Vagina (tissue), 2 donors: ENCODE measurements at places on chromosomes 6 and 20. TPM values are rescaled to one million over a fixed set of nuclear protein-coding genes. Genes with fewer than 3 reads are reported as not detected.
A peak's percentile ranks its signal among the peaks of the same experiment; 100 is the strongest.

- no peak overlapping the region for H3K27ac ChIP-seq
- no peak overlapping the region for H3K4me3 ChIP-seq
- no peaks in the 10 kb centered on the region for H3K27me3 ChIP-seq
- no peak for DNase-seq
- H3K36me3 ChIP-seq: no peaks in the 10 kb centered on the region
Observed at GRCh38 chr6:53281518-53282215, 67.1 kb downstream of the ELOVL5 start.

- H3K4me3 ChIP-seq: no peak overlapping the region
- no peaks in the 10 kb centered on the region for H3K36me3 ChIP-seq
- H3K4me1 ChIP-seq: peaks cover 22% of the 10 kb centered on the region
- H3K27me3 ChIP-seq: peaks cover 20% of the 10 kb centered on the region
- no peak for DNase-seq
- H3K27ac ChIP-seq: no peak overlapping the region
Observed at GRCh38 chr20:63500902-63501817, 2.3 kb upstream of the EEF1A2 start.

GRCh38 chr6:43932259-43933147, 162.5 kb downstream of the VEGFA start:
- no peak overlapping the region for H3K27ac ChIP-seq
- no peak overlapping the region for H3K4me3 ChIP-seq
- DNase-seq: no peak

DNA sequence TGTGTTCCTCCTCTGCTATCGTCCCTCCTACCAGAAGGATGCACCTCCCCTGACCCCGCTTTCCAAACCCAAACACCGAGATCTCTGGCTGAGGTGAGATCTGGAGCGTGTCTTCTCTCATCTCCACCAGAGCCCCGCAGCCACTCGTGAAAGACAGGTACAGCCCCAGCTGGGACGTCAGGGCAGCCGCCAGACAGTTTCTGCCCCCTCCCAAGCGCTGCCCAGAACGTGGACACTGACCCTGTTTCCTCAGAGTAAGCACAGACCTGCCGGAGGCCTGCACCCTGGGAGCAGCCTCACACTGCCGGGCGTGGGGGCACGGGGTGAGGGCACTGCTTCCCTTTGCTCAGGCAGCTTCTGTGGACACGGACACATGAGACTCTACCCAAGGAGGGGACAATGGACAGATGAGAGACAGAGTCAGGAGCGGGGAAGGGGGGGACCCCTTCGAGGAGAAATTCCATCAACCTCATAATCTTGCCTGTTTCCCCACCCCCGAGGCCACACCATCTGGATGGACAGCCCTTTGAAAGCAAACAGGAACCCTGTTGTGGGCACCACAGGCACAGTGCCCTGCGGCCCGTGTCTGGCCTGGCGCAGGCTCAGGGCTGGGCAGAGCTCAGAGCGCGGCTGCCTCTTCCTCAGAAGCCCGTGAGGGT, 210.6 kb downstream of the DLL1 start:
- H3K27me3 ChIP-seq: no peaks in the 10 kb centered on the region
- no peak overlapping the region for H3K27ac ChIP-seq
- no peaks in the 10 kb centered on the region for H3K4me1 ChIP-seq
- H3K4me3 ChIP-seq: no peak overlapping the region

The MAFB gene
- total RNA-seq: 80.5 TPM

GRCh38 chr6:124066269-124066668, 262.6 kb downstream of the NKAIN2 start:
- H3K27ac ChIP-seq: no peak overlapping the region
- no peaks in the 10 kb centered on the region for H3K27me3 ChIP-seq
- no peak overlapping the region for H3K4me3 ChIP-seq
- H3K36me3 ChIP-seq: no peaks in the 10 kb centered on the region
- DNase-seq: no peak

GRCh38 chr6:25655723-25656122, 3.7 kb downstream of the SCGN start:
- no peaks in the 10 kb centered on the region for H3K36me3 ChIP-seq
- no peaks in the 10 kb centered on the region for H3K27me3 ChIP-seq
- no peak for DNase-seq
- H3K27ac ChIP-seq: no peak overlapping the region

DNA sequence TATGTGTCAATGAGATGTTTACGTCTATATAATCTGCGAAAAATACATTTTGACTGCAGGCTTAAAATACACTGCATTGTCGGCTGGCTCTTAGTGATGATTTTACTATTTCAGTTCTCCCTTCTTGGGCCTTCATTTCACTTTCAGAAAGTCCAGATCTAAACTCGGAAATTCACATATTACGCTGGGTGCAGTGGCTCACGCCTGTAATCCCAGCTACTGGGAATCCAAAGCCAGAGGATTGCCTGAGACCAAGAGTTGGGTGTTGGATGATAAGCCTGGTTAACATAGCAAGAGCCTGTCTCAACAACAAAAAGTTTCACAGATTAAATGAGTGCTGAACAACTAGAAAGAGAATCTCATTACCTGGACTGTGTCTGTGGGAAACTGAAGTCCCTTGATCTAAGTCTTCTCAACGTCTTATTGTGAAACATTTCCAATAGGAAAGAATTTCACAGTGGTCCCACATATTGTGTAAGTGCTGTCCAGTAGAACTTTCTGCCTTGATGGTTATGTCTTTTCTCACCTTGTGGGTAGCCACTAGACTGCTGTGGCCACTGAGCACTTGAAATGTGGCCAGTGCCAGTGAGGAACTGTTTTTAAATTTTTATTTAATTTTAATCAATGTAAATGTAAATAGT, 1.9 kb downstream of the GINM1 start:
- H3K36me3 ChIP-seq: no peaks in the 10 kb centered on the region
- DNase-seq: no peak
- H3K27me3 ChIP-seq: no peaks in the 10 kb centered on the region
- no peak overlapping the region for H3K4me3 ChIP-seq

The MCM3 gene
- 36.3 TPM for total RNA-seq

- no peaks in the 10 kb centered on the region for H3K36me3 ChIP-seq
- peaks cover 10% of the 10 kb centered on the region for H3K4me1 ChIP-seq
- no peaks in the 10 kb centered on the region for H3K27me3 ChIP-seq
- H3K4me3 ChIP-seq: peak overlapping the region; percentile 4
- H3K27ac ChIP-seq: no peak overlapping the region
- DNase-seq: no peak
Observed at GRCh38 chr6:37005827-37006567, 542 bp downstream of the FGD2 start.

The FNDC1 gene
- 0.49 TPM for total RNA-seq

The PRDM13 gene
- not detected for total RNA-seq

GRCh38 chr6:44156494-44157151, 2.0 kb upstream of the CAPN11 start:
- H3K4me3 ChIP-seq: no peak overlapping the region
- DNase-seq: no peak
- no peaks in the 10 kb centered on the region for H3K36me3 ChIP-seq
- no peaks in the 10 kb centered on the region for H3K27me3 ChIP-seq
- peaks cover 3% of the 10 kb centered on the region for H3K4me1 ChIP-seq
- no peak overlapping the region for H3K27ac ChIP-seq

DNA sequence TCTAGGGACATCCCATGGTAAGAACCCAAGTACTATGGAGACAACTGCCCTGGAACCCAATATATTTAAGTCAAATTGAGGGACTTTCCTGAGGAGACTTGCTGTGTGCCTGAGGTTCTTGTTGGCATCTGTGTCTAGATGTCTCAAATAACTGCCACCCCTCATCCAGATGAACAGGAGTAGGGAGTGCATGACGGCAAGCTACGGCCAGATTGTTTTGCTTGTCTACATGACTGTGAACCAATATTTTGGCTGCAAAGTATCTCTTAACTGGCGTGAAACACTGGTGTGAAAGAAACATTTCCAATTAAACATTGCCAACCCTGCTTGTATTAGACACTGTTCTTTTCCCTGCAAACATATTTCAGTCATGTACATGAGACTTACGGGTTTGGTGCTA, 52.4 kb upstream of the SIM1 start:
- no peak overlapping the region for H3K27ac ChIP-seq
- H3K27me3 ChIP-seq: no peaks in the 10 kb centered on the region
- no peaks in the 10 kb centered on the region for H3K4me1 ChIP-seq
- H3K4me3 ChIP-seq: no peak overlapping the region
- peaks cover 10% of the 10 kb centered on the region for H3K36me3 ChIP-seq

DNA sequence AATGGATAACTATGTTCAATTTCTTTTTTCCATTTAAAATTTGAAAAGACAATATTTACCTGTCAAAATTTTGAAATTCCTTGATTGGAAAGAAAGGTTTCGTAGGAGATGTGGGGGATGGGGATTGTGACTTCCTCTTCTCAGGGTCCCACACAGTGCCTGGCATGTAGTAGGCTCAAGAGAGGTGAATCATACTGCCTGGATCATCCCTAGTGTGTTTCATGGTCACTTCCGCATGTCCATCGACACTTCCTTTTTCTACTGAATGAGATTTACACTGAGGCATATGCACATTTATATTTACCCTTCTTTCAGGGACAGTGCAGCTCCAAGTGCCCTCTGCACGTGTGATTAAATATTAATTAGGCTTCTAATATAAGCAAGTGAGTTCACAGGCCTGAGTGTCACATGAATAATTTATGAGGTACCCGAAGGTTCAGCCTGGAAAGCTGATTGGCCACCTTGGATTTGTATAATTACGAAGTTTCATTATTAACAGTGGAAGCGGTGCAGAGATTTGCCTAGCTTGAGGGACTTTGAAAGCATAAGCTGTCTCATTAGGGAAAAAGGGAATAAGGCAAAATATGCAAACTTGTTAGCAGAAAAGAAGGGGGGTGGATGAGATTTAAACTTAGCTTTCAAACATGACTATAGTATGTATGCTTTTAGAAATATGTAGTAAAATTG, 177.5 kb upstream of the MMS22L start:
- no peaks in the 10 kb centered on the region for H3K36me3 ChIP-seq
- no peak overlapping the region for H3K4me3 ChIP-seq
- no peaks in the 10 kb centered on the region for H3K4me1 ChIP-seq
- no peaks in the 10 kb centered on the region for H3K27me3 ChIP-seq
- no peak overlapping the region for H3K27ac ChIP-seq
- DNase-seq: no peak

DNA sequence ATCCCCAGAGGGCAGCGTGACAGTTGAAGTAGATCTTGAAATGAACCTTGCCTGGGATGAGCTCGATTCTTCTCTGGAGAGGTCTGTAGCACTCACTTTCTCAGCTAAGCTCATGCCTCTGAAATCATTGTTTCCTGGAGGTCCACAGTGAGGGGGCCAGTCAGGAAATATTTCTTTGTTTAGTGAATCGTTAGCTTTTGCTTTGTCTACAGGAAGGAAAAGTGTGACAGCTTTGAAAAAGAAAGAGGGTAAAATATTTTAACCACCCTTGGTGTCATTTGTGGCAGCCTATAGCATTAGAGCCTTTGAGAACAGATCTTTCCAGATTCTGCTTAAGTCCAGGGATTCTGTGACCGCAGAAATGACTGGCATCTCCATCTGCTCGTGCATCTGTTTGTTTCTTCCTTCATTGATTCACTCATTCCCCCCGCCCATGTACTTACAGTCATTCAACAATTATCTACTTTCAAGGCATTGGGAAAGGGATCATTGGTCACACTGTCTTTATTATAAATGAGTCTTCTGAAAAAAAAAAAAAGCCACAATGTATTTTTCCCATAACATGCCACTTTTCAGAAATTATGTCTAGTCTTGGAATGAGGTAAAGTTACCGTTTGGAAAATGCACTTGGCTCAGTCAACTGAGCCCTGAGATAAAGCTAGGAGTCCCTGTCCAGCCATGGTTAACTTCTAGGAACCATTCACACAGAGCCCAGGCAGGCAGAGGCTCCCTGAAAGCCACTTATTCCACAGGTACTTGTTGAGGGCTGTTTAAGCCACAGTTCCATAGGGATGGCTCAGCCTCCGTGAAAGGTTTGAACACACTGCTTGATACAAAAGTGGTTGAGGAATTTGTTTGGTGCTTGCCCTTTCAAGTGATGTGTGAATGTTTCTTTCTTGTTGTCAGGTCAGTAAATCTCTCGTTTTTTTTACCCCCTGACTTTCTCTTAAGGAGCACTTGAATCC, 86.0 kb downstream of the TIAM2 start:
- DNase-seq: no peak
- no peak overlapping the region for H3K4me3 ChIP-seq
- peaks cover 20% of the 10 kb centered on the region for H3K4me1 ChIP-seq
- no peaks in the 10 kb centered on the region for H3K36me3 ChIP-seq

The KHDC1 gene
- 0.98 TPM for total RNA-seq

The LCA5 gene
- 6.4 TPM for total RNA-seq

DNA sequence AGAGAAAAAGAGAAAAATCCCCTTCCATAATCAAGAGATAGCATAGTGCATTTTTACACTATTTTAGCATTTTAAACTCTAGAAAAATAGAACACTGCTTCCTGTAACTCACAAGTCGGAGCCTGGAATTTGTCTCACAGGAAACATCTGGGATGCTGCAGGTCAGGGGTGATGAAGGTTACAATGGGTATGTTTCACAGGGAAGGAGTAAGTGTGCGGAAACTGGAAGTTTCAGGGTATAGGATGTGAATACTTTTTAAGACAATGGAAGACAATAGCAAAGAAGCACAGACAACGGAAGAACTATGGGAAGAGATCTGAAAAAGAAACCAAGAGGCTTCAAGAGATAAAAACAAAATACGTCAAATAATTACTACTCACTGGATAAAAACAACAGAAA, 361.0 kb upstream of the MARCKS start:
- no peaks in the 10 kb centered on the region for H3K36me3 ChIP-seq
- no peak overlapping the region for H3K27ac ChIP-seq
- no peaks in the 10 kb centered on the region for H3K27me3 ChIP-seq
- H3K4me3 ChIP-seq: no peak overlapping the region
- DNase-seq: no peak

GRCh38 chr6:105815661-105816555, 270.2 kb upstream of the PRDM1 start:
- H3K4me1 ChIP-seq: peaks cover 6% of the 10 kb centered on the region
- no peaks in the 10 kb centered on the region for H3K27me3 ChIP-seq
- no peaks in the 10 kb centered on the region for H3K36me3 ChIP-seq
- no peak overlapping the region for H3K27ac ChIP-seq
- no peak overlapping the region for H3K4me3 ChIP-seq
